Stimulated activated CD8-positive, alpha-beta memory T cell treated with anti-CD3 and anti-CD28 coated beads, Interleukin-4, amount 100 ng/mL, for 4 hours (primary cell): ENCODE measurements at places on chromosomes 16 and 17.
A peak's percentile ranks its signal among the peaks of the same experiment; 100 is the strongest.

GRCh38 chr17:17724307-17725010, 43.2 kb downstream of the RAI1 start:
- no peak for DNase-seq

GRCh38 chr16:637081-638018, 1.2 kb upstream of the METTL26 start:
- peak; percentile 63 for DNase-seq

- DNase-seq = no peak
These were observed 66.9 kb downstream of the ZNF423 start for GRCh38 chr16:49788986-49789385.

GRCh38 chr16:71758293-71758760, 33.8 kb upstream of the PHLPP2 start:
- no peak for DNase-seq

DNA sequence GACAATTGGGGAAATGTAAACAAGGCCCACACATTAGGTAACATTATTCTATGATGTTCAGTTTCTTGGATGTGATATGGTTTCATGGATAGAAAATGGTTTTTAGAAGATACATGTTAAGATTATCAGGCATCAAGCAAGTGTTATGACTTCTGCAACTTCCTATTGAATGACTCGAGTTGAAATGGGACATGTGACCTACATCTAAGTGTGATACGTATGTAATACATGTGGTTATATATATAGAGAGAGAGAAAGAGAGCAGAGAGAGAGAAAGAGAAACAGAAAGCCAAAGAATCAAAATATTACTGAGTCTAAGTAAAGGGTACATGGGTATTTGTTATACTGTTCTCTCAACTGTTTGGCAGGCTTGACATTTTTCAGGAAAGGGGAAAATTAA, 1.7 kb downstream of the TMEM170A start:
- no peak for DNase-seq

DNA sequence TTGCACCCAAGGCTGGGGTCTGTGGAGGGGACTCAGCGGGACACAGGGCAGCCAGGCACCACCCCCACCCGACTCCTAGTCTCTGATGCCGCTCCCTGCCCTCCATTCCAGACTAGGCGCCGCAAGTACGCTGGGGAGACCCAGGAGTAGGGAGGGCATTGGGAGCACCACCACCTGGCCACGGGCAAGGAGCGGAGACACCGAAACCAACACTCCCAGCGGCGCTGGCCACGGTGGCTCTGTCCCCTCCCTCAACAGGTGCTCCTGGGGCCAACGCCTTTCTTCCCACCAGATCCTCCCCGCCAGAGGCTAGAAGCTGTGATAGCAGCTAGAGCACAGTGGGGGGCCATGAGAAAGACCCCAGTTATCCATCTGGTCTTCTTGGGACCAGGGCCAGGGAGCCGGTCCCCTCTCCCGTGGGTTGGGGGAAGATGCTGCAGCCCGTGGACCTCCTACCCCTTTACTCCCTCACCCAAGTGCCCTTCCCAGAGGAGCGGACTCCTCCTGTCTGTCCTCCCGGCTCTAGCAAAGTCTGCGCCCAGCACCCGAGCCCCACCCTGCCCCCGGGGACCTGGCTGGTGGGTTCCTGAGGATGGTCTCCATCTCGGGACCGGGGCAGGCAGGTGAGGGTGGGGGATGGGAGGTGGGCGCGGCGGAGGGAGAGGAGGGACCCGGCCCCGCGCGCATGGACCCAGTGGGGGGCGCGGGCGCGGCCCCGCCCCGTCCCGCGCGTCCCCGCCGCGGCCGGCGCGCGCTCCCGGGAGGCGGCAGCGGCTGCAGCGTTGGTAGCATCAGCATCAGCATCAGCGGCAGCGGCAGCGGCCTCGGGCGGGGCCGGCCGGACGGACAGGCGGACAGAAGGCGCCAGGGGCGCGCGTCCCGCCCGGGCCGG, at the start of gene SYNGR3:
Gene SYNGR3, plus strand, starts transcription at position 762 of the 892 bp plus-strand sequence. CDS start 133 bp downstream, outside the sequence.
- no peak for DNase-seq

- DNase-seq = no peak
These were observed 90.7 kb downstream of the PITPNC1 start for GRCh38 chr17:67467500-67468455.

- no peak for DNase-seq
These were observed 373.2 kb upstream of the TNRC6C start for GRCh38 chr17:77585142-77585860.

- DNase-seq = no peak
These were observed 328.1 kb downstream of the C16orf95 start for GRCh38 chr16:86988920-86989696.

- DNase-seq = no peak
These were observed 63.7 kb upstream of the LYRM9 start for GRCh38 chr17:27956601-27957445.

DNA sequence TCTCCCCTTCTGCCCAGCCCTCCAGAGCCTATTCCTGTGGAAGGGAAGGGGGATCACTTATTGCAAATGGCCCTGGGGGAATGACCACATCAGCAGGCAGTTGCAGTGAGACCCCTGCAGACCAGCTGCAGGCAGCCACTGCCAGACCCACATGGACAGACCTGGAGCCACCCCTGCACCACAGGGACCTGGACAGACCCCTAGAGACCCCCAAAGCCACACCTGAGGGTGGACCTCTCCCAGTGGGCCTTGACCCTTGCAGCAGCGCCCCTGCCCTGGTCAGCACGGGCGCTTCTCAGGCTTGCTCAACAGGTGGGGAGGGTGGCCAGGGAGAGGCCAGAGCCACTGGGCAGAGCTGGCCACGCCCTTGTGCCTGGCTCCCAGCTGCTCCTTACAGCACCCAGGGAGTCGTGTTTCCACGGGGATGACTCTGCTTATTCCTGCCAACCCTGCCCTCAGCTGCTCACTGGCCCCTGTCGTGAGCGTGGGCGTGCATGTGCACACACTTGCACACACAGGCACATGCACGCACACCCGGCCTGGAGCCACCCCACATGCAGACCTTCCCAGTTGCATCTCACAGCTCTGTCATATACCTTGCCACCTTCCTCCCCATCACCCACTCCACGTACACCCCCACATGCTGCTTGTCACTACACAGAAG, 1.3 kb upstream of the SCN4A start:
- no peak for DNase-seq

- peak; percentile 29 for DNase-seq
These were observed 548 bp downstream of the HAGH start for GRCh38 chr16:1825864-1826690.

- DNase-seq = no peak
These were observed 73.9 kb downstream of the CEP95 start for GRCh38 chr17:64580384-64581315.

GRCh38 chr17:16150251-16150856, 65.0 kb downstream of the NCOR1 start:
- no peak for DNase-seq

- DNase-seq = no peak
These were observed 477.4 kb downstream of the SLC39A11 start for GRCh38 chr17:72614871-72615626.

- peak; percentile 24 for DNase-seq
These were observed 1.1 kb upstream of the STUB1 start for GRCh38 chr16:678858-679813.

DNA sequence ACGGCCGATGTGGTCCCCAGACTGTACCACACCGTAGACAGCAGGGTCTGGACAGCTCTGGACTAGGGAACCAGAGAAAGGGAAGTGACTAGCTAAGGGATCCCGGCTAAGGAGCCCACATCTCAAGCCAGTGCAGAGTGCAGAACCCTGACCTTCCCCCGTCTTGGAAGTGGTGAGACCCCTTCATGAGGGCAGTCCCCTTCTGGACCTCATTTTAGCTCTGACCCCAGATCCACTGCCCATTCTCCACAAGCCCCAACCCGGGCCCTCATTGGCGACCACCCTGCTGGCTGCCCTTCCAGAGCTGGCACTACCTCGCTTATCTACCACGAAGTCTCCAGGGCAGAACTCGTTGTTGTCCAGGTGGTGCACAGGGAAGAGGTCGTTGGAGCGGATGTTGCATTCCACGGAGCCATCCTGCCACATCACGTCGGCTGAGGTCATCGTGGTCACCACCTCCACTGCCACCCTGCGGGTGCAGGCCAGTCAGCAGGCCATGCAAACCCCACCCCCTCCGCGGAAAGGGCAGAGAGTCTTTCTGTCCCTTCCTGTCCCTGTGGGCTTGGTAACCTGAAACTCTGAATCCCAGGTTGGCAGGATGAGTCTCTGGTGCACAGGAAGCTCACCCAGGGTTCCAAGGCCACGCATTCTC, 14.2 kb downstream of the SPHK1 start:
- no peak for DNase-seq

GRCh38 chr16:2614761-2615191, 67.5 kb upstream of the KCTD5 start:
- no peak for DNase-seq

DNA sequence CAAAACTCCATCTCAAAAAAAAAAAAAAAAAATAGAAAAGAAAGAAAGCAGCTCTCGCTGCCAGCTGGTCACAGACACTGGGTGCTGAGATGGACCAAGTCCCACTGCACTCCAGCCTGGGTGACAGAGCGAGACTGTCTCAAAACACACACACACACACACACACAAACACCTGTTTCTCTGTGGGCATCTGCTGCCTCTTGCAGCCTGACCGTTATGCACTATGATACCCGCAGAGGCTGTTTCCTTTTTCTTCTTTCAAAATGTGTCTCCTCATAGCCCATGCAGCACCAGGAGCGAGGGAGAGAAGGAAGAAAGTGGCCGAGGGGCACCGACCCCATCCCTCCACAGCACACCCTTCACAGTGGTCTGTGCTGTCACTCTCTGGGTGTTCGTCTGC, 36.9 kb upstream of the KLHDC4 start:
- DNase-seq = no peak

DNA sequence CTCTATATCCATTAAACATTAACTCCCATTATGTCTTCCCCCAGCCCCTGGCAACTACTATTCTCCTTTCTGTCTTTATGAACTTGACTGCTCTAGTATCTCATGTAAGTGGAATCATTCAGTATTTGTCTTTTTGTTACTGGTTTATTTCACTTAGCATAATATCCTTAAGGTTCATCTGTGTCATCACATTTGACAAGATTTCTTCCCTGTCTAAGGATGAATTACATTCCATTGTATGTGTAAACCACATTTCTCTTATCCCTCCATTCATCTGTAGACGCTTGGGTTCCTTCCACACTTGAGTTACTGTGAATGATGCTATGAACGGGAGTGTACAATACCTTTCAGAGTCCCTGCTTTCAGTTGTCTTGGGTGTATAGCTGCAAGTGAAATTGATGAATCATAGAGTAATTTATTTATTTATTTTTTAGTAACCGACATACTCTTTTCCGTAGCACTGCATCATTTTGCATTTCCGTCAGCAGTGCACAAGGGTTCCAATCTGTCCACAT, 399.7 kb upstream of the RBFOX1 start:
- no peak for DNase-seq

DNA sequence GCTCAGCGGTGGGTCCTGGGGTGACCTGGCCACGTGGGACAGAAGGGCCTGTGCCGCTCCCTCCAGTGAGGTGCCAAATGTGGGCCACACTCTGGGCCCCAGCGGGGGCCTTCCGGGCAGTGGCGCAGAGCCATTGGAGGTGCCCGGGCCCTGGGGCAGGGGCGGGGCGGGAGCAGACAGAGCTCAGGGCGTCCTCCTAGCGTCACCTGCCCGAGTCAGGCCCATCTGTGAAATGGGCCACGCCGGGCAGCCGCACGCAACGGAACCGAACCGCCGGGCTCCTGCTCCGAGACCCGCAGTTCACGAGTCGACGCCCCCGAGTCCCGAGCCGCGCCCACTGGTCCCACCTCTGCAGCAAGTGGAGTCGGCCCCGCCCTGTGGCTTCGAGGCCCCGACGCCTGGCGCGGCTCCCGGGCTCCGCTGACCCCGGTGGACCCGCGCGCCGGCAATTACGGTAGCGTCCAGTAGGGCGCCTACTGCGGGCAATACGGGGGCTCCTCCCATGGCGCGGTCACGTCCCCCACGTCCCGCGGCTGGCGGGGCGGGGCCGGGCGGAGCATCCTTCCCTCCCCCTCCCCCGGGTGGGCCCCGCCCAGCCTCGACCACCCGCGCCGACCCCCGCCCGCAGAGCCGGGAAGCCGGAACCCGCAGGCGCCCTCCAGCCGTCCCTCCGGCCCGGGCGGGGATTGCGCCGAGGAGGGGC, 1.9 kb downstream of the SLC16A3 start:
- DNase-seq = no peak

DNA sequence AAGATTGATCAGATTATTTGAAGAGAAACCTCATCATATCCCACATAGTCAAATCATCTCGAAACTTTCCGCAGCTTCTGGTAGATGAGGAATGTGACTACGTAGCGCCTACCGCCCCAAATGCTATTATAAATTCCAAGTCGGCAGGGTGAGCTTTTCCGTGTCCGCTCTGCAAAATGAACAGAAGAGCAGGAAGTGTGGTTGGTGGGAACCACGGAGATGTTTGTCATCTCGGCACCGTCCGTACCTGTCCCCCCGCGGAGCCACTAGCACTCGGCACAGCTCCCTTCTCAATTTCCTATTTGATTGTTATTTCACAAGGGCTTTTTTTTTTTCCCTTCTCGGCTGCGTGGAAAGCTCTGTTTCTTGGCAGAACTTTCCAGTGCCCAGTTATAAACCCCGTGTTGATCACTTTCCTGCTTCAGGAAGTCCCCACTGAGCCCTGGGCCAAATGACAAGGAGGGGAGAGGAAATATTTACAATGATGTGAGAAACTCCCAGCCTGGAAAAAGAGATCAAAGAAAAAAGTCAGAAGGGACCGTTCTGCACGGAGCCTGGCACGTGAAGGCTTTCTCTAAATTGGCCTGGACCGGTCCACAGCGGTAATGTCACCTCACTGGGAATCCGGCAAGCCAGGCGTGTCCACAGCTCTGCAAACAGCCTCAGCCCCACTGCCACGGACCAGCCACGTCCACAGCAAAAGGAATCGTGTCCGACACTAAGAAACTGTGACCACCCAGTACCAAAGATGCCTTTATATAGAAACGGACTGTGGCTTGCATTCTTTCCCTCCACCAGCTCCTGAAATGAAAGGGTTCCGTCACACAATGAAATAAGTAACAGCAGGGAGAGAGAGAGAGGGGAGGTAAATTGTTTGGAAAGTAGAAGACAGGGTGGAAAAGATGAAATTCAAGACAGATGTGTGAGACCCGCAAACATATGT, 65.0 kb downstream of the MRM3 start:
- DNase-seq = no peak

DNA sequence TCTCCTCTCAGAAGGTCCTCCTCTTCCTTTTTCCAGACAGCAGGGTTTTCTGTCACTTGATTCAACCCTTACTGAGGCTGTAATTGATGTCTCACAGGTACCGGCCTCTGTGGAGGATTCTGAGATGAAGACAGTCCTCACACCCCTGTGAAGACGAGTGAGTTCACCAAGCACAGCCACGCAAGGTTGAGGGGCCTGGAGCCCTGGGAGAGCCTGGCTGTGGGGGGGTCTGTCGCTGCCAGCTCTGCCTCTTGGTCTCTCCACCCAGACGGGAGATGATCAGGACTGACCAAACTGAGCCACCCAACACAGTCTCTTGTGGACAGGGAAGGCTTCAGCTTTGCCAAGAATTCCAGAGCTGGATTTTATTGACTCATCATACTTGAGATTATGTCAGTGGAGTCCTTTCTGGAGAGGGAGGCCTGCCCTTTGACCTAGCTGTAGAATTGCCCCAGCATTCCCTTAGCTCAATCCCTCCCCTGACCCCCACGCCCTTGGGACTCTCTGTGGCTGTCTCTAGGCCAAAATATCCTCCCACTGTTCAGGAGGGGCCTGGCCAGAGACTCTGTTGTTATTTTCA, 51.1 kb upstream of the CRHR1 start:
- no peak for DNase-seq
